Adrenal gland (tissue), 19 donors: ENCODE measurements at places on chromosomes 16 and 17. TPM values are rescaled to one million over a fixed set of nuclear protein-coding genes. Genes with fewer than 3 reads are reported as not detected.

The CCL22 gene
- polyA plus RNA-seq, result 0.03 TPM

The ZG16 gene
- polyA plus RNA-seq, result 0.20 TPM

The CD300LB gene
- polyA plus RNA-seq, result 0.30 TPM

The TRPV2 gene
- 67.3 TPM for polyA plus RNA-seq

The SPATA22 gene
- 0.13 TPM for polyA plus RNA-seq

The BICDL2 gene
- not detected for polyA plus RNA-seq

The CX3CL1 gene
- 7.2 TPM for polyA plus RNA-seq

The QRICH2 gene
- 0.09 TPM for polyA plus RNA-seq

The TEX19 gene
- polyA plus RNA-seq, result not detected

The OTOA gene
- 0.16 TPM for polyA plus RNA-seq

The NUP88 gene
- polyA plus RNA-seq, result 102 TPM

The CCL4L2 gene
- polyA plus RNA-seq, result 2.2 TPM

The KRTAP4-1 gene
- polyA plus RNA-seq, result not detected

The PRSS8 gene
- not detected for polyA plus RNA-seq

The GRAPL gene
- 3.2 TPM for polyA plus RNA-seq

The FOXL1 gene
- 0.31 TPM for polyA plus RNA-seq

The EVPLL gene
- not detected for polyA plus RNA-seq

The TBC1D3G gene
- polyA plus RNA-seq, result 79.7 TPM

The MPV17L gene
- 2.6 TPM for polyA plus RNA-seq

The GLP2R gene
- 0.40 TPM for polyA plus RNA-seq

The SOST gene
- not detected for polyA plus RNA-seq

The UTS2R gene
- polyA plus RNA-seq, result not detected

The TAT gene
- polyA plus RNA-seq, result 0.03 TPM

The PNMT gene
- polyA plus RNA-seq, result 477 TPM

The UBE2Z gene
- polyA plus RNA-seq, result 30.8 TPM

The GRIN2A gene
- polyA plus RNA-seq, result 0.07 TPM

The CD7 gene
- polyA plus RNA-seq, result 1.1 TPM

The KRT28 gene
- polyA plus RNA-seq, result not detected

The CACNG1 gene
- polyA plus RNA-seq, result not detected

The USH1G gene
- 0.72 TPM for polyA plus RNA-seq

The C17orf58 gene
- 6.2 TPM for polyA plus RNA-seq

The GCGR gene
- polyA plus RNA-seq, result 48.7 TPM

The PPY gene
- polyA plus RNA-seq, result not detected

The FOXN1 gene
- polyA plus RNA-seq, result not detected

The OR3A3 gene
- polyA plus RNA-seq, result not detected

The RAMP2 gene
- polyA plus RNA-seq, result 37.9 TPM

The BAIAP3 gene
- polyA plus RNA-seq, result 20.7 TPM

The KRT35 gene
- polyA plus RNA-seq, result not detected

The ATF7IP2 gene
- polyA plus RNA-seq, result 77.7 TPM

The TRPV3 gene
- polyA plus RNA-seq, result 0.34 TPM

The KATNIP gene
- 17.6 TPM for polyA plus RNA-seq

The CACNA1H gene
- 36.2 TPM for polyA plus RNA-seq

The RND2 gene
- 3.1 TPM for polyA plus RNA-seq

The TP53TG3D gene
- 0.48 TPM for polyA plus RNA-seq

The CCL16 gene
- polyA plus RNA-seq, result 3.2 TPM

The HOXB7 gene
- 20.3 TPM for polyA plus RNA-seq
